ENCODE measurements at places on chromosomes 6 and 20. TPM values are rescaled to one million over a fixed set of nuclear protein-coding genes. Genes with fewer than 3 reads are reported as not detected.
A peak's percentile ranks its signal among the peaks of the same experiment; 100 is the strongest.

DNA sequence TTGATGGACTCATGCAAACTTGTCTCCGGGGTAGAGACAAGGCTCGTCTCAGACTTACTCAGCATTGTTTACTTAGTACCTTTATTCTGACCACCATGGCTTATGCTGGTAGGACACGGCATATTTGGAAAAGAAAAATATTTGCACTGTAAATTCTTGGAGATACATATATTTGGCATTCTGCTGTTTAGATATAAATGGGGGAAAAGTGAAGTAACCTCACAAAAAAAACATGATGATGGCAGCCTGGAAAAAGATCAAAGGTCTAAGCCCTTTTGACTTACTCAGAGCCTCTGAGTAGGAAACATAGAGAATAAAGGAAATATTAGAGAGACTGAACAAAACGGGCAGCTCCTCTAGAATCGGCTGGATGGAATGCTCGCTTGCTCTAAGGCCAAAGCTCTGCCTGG is 32.5 kb downstream of the PDE10A start:
- peaks cover 2% of the 10 kb centered on the region for H3K4me1 ChIP-seq
- H3K27me3 ChIP-seq: peaks cover 7% of the 10 kb centered on the region
- H3K27ac ChIP-seq: no peak overlapping the region
- no peaks in the 10 kb centered on the region for H3K36me3 ChIP-seq
- DNase-seq: no peak
- H3K4me3 ChIP-seq: no peak overlapping the region

GRCh38 chr6:35497571-35498421 is 917 bp upstream of the TEAD3 start:
- peak; percentile 82 for DNase-seq
- H3K27me3 ChIP-seq: peaks cover 41% of the 10 kb centered on the region
- peak overlapping the region; percentile 82 for H3K4me3 ChIP-seq
- H3K27ac ChIP-seq: peak overlapping the region; percentile 83

DNA sequence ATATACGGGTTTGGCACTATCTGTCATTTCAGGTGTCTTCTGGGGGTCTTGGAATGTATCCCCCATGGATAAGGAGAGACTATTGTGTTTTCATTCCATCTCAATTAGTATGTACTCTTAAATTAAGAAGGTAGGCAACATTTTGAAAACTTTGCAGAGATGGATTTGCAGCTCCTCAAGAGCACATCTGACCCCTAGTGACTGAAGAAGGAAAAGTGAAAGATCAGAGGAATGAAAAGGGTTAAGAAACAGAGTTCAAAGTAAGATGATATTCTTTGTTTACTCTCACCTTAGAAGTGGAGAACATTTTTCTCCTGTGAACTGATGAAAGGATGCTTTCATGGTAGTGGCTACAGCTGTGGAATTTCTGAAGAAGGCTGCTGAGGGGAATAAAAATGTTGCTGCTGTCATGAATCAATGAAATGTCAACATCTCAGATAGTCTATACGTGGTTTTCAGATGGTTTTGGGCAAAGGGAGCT is 41.5 kb downstream of the SH3BGRL2 start:
- DNase-seq: no peak
- no peaks in the 10 kb centered on the region for H3K36me3 ChIP-seq
- H3K4me1 ChIP-seq: peaks cover 15% of the 10 kb centered on the region
- H3K27ac ChIP-seq: no peak overlapping the region

- H3K36me3 ChIP-seq: no peaks in the 10 kb centered on the region
- no peak overlapping the region for H3K27ac ChIP-seq
- H3K4me1 ChIP-seq: peaks cover 6% of the 10 kb centered on the region
- DNase-seq: no peak
- no peak overlapping the region for H3K4me3 ChIP-seq
Observed at GRCh38 chr6:148347441-148348054, 4.9 kb downstream of the SASH1 start.

DNA sequence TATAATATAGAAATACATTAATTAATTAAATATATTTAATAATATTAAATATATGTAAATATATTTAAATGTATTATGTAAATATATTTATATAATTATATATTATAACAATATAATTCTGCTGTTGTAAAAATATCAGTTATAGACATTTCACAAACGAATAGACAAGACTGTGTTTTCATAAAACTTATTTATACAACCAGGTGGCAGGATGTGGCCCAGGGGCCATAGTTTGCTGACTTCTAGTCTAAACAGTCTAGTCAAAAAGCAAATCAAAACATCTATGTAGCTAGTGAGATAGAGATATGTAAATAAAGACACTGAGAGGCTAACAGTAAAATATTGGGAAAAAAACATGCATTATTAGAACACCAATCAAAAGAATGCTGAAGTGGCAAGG is 136.4 kb downstream of the TBXT start:
- DNase-seq: no peak
- H3K27me3 ChIP-seq: no peaks in the 10 kb centered on the region
- no peaks in the 10 kb centered on the region for H3K36me3 ChIP-seq

DNA sequence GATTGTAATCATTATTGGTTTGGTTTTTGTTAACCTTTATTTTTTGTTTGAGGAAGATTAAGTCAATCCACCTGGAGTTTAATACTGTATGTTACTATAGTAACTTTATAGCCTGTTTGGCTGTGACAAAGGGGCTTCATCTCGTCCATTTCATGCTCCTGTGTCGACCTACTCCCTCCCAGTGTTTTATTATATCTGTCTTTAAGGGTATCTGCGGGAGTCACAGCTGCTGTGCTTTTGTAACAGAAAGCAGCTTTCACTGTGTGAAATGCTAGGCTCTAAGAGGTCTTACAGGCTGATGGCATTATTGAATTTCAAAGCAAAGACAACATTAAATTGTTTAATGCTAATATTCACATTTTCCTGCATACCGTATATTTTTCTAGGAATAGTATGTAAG is 698.0 kb upstream of the POU3F2 start:
- H3K27me3 ChIP-seq: no peaks in the 10 kb centered on the region
- DNase-seq: no peak
- no peaks in the 10 kb centered on the region for H3K4me1 ChIP-seq
- H3K36me3 ChIP-seq: no peaks in the 10 kb centered on the region
- no peak overlapping the region for H3K27ac ChIP-seq

DNA sequence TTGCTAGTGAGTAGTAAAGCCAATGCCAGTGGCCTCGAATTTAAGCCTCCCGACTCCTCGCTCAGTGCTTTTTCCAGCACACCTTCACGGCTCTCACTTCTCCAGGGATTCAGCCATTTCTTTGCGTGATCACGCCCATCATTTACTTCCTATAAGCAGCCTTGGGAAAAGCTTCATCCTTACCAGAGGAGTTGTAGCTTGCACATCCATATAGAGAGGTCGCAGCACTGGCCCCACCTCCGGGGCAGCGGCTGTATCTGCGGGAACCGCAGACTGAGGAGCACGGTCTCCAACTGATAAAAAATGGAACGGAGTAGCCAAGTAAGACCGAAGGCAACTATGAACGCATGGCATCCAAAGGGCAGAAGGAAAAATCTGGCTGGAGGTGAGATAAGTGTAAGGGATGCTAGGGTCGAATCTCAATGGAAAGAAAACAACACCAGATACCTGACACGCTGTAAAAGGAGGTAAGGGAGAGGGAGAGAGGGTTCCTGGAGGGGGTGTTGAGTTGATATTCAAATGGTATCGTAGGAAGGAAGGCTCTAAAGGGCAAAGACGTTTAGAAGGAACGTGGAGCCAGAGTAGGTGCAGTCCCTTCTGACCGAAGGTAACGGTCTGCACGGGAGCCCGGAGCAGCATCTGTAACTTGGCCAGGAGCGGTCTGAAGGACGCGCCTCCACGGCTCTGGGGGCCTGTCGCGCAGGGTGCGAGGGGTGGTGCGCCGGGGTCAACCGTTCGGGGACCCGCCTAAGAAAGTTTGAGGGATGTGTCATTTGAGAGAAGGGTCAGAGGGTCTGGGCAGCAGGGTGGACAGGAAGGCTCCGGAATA is 640 bp downstream of the NFS1 start:
- peak; percentile 70 for DNase-seq
- H3K4me1 ChIP-seq: peaks cover 40% of the 10 kb centered on the region
- H3K4me3 ChIP-seq: peak overlapping the region; percentile 91
- H3K27me3 ChIP-seq: no peaks in the 10 kb centered on the region
- peak overlapping the region; percentile 89 for H3K27ac ChIP-seq

DNA sequence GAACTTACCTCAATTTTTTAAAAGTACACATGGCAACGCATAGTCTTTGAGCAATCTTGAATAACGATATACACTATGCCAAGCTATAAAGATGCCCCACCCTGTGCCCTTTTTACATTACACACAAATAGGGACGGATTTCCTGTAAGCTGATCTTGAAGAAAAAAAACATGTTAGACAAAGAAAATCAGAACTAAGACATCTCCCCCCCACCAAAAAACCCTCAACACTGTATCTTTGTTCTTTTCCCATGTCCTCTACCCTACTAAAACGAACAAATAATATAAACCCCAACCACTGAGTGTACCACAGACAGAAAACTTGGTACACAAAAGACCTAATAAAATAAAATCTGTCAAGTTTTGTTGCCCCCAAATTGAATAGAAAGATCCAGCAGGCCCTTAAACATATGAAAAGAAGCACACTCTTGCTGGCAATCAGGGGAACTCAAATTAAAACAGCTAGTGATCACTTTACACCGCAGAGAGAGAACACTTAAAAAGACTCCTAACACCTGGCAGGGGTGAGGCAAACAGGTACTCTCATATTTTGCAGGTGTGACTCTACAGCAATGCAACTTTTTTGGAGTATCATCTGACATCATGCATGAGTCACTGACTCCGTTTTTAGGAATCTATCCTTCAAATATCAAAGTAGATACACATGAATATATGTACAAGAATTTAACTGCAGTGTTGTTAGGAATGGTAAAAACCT is 29.6 kb downstream of the BACH2 start:
- H3K4me3 ChIP-seq: peak overlapping the region; percentile 52
- peak; percentile 53 for DNase-seq
- peaks cover 73% of the 10 kb centered on the region for H3K4me1 ChIP-seq
- H3K27ac ChIP-seq: peak overlapping the region; percentile 82
- no peaks in the 10 kb centered on the region for H3K27me3 ChIP-seq

Gene FAM120B
- 18.7 TPM for total RNA-seq

Data from activated CD4-positive, alpha-beta T cell treated with anti-CD3 and anti-CD28 coated beads, Interleukin-2, amount 10 ng/mL, durations not matched to agents 24 days and 14 days (primary cell).